Urinary bladder (tissue), 4 donors: ENCODE measurements at places on chromosomes 5 and 9. TPM values are rescaled to one million over a fixed set of nuclear protein-coding genes. Genes with fewer than 3 reads are reported as not detected.

FRMPD1 gene
- total RNA-seq: 1.1 TPM

HTR4 gene
- 0.26 TPM for total RNA-seq

PPP1R2B gene
- 0.11 TPM for total RNA-seq

MOB3B gene
- 8.0 TPM for total RNA-seq

PRR16 gene
- total RNA-seq: 7.6 TPM

CFAP157 gene
- total RNA-seq: not detected

RANBP17 gene
- 96.5 TPM for total RNA-seq

PCDHGB7 gene
- total RNA-seq: 10.4 TPM

DNA sequence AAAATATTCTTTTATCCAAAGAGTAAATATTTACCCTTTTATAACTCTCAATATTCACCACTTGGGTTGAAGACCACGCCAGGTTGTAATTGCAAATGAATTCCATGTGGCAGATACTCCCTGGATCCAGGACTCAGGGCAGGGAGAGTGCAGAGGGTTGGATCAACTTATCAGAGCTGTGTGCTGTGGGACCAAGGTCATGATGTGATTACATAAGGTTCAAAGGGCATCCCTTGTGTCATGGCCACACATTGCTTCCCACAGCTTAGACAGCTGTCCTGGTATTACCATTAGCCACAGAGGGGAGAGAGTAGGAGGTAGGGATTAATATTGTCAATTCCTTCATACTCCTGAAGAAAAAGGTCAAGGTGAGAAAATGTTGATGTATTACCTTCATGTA is 133.9 kb downstream of the JAKMIP2 start:
- DNase-seq: no peak

- no peak for DNase-seq
Observed at GRCh38 chr5:145996135-145996534, 59.8 kb downstream of the SH3RF2 start.

GRCh38 chr9:2257248-2257929 is 242.2 kb downstream of the SMARCA2 start:
- no peak for DNase-seq

- no peak for DNase-seq
Observed at GRCh38 chr9:86389628-86390027, 35.4 kb upstream of the TUT7 start.

GRCh38 chr9:81389569-81389993 is 299.8 kb downstream of the TLE1 start:
- DNase-seq: no peak

GRCh38 chr5:109399092-109399759 is 10.5 kb downstream of the PJA2 start:
- DNase-seq: no peak

DNA sequence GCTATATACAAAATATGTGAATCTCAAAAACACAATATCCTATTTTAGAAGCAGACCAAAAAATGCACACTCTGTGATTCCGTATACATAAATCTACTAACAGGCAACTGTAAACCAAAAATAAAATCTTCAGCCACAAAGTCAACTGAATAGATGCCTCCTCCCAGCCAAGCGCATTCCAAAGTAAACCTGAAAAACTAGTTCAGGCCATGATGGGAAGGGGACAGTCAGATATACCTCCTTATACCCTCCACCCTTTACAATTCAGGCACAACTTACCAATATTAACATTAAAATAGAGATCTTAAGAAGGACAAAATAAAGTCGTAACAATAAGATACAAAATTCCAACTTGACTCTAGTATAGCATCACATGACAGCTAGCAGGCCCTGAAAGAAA is 1604.5 kb upstream of the NUDT12 start:
- DNase-seq: no peak

DNA sequence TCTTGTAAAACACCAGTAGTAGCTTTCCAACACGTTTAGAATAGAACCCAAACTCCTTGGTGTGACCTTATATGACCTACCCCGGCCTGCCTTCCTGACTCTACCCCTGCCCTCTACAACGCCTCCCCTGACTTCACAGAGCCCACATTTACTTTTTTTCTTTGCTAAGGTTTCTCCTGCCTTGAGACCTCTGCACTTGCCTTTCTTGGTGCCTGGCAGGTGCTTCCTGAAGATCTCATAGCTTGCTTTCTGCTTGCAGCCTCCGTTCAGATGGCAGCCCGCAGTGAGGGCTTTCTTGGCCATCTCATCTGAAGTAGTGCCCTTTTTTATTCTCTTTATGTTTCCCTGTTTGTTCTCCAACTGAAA is 24.3 kb downstream of the NUP214 start:
- DNase-seq: no peak

GRCh38 chr5:180284149-180284548 is 7.7 kb downstream of the MAPK9 start:
- no peak for DNase-seq

GRCh38 chr5:53923961-53924360 is 363.5 kb downstream of the NDUFS4 start:
- DNase-seq: no peak

- DNase-seq: no peak
Observed at GRCh38 chr5:146006470-146007190, 70.3 kb downstream of the SH3RF2 start.

DNA sequence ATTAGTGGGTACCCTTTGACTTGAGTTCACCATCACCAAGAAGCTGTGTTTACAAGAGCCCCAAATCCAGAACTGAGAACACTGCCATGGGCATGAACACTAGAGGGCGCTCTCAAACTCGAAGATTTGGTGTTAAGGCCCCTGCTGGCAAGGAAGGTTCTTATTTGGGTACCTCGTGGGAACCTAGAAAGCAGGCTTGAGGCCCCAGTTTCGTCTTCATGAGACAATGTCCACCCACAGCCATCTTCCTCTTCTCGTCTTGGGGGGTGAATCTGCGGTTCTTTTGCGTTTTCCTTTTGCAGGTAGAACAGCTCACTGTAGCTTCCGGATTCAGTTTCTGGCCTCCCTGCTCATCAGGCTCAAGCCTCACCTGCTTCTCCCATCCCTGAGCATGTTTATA is 184.0 kb downstream of the SEMA5A start:
- DNase-seq: no peak

GRCh38 chr5:107285772-107286171 is 385.0 kb downstream of the EFNA5 start:
- DNase-seq: no peak

DNA sequence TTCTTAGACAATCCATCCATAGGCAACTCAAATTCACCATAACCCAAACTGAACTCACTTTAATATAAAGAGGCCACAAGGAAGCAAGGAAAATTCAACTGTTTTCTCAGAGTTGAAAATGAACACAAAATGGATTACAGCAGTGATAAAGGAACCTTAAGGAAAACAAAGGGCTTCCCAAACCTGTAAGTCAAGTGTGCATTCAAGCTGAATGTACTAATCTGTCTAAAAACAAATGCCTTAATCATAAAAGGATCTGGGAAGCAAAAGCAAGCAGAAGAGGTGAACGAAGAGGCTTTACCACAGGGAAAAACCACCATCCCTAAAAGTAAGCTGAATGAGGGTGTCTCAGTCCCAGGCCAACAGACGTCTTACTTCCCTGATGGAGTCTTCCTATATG is 13.6 kb downstream of the FBXW11 start:
- no peak for DNase-seq

GRCh38 chr9:136875155-136875554 is 9.0 kb upstream of the EDF1 start:
- DNase-seq: no peak

DNA sequence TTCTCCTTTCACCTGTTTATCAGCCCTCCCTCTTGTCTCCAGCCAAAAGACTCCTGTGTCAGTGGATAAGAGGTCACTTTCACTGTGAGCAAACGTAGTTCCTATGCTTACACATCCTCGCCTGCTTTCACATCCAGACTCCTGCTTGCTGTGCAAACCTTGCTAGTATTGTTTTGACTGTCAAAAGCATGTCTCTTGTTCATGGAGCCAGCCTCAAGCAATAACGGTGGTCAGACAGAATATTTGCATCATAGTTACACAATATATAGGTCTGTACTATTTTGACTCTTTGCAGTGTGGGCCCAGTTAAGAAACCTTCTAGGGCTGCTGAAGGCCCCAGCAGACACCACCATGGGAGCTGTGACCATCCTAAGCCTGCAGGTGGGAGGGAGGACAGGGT is 420.0 kb downstream of the SEMA5A start:
- DNase-seq: no peak

DNA sequence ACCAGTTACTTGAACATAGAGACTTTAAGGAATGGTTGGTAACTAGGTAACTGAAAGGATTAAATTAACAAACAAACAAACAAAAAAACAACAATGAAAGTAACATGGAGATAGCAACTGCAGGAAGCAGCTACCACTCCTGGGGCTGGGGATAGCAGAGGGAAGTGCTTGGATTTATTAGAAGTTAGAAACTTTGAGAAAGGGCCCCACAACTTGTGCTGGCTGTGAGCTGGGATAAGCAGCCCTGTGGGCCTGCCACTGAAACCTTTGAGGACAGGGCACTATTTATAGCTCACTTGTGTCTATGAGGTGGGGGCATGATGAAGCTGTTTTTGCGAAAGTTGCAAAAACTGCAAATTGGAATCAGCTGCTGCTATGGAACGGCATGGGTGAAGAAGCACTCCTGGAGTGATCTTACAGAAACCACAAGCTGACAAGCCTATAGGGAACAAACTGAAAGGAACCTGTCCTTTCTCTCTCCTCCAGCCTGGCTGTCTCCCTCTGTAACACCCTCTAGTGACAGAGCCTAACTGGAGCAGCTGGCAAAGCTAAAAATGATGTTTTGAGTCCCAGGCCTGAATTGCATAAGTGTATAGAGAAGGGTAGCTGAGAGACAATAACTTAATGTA is 91.4 kb upstream of the RANBP6 start:
- DNase-seq: no peak

DNA sequence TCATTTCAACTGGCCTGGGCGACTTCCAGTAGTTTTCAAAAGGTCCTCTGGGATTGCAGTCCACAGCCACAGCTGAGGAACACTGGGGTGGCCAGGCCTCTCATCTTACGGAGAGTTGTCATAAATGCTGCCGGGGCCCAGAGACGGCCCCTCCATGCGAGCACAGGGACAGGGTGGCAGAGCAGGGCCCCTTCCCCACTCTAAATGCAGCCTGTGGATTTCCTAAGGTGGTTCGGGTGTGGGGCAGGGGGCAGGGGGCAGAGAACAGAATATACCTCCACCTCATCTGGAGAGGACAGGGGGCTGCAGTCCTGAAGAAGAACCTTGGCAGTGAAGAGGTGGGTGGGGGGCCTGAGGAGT is 113.6 kb upstream of the TBC1D2 start:
- no peak for DNase-seq
